Karpas-422 (cell line): ENCODE measurements at places on chromosomes 7 and 10.

DNA sequence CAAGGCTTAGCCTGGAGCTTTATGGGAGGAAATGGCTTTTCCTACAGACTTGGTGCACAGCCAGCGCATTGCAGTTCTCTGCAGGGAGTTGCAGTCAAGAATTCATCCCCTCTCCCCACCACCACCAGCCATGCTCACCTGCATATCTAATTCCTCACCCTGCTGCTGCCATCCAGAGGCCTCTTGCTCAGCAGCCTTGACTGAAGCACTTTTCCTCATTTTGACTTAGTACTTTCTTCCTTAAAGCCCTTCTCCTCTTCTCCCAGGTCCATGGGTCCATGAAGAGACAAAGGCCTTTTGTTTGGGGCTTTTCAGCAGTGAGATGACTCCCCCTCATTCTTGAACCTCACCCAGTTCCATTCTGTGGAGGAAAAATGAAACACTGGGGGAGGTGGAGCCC lies 39.7 kb upstream of the GPR141 start:
- no peak for DNase-seq

DNA sequence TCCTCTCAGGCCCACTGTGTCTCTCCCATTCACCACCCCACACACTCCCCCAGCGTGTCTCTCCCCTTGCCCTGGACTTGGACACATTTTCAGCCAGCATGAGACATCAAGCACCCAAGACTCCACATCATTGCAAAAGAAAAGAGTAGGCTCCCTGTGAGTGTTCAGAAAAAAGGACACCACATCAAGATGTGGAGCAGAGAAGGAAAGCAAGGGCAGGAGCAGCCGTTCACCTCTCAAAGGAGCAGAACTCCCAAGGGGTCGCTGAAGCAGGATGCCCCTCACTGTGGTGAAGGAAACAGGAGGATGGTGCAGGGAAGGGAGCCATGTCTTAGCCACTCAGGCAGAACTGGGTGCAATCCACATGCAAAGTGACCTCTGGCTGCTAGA lies 89.9 kb upstream of the MACROH2A2 start:
- no peak for DNase-seq

GRCh38 chr7:127404286-127405072 lies 12.0 kb upstream of the ZNF800 start:
- DNase-seq: no peak

- DNase-seq: no peak
These were observed 139.5 kb downstream of the BMPER start for GRCh38 chr7:34044734-34045353.

- no peak for DNase-seq
These were observed 27.1 kb downstream of the DUSP5 start for GRCh38 chr10:110524859-110525232.

DNA sequence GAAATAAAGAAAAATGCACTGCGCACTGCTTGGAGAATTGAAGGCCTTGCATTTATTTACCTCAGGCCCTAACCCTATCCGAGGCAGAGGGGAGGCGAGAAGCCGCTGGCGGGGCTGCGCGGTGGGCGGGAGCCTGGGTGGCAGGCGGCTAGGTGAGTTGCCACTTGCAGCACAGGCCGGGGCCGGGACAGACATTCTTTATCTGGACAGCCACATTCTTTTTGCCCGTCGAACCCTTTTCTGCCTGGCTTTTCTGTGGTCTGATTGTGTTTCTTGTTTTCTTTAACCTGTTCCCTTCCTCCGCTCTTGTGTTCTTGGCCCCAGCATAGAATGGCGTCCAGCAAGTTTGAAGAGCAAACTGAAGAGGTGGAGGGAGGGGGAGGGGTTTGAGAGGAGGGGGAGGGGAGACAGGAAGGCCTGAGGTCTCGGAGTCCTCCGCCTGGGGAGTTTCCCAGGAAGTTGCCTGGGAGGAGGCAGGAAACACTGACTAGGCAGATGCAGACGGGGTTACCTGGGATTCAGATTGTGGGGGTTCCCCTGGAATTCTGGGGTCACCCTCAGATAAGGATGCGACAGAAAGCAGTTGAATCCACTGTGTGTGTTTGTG lies 5.1 kb downstream of the SHH start:
- no peak for DNase-seq

DNA sequence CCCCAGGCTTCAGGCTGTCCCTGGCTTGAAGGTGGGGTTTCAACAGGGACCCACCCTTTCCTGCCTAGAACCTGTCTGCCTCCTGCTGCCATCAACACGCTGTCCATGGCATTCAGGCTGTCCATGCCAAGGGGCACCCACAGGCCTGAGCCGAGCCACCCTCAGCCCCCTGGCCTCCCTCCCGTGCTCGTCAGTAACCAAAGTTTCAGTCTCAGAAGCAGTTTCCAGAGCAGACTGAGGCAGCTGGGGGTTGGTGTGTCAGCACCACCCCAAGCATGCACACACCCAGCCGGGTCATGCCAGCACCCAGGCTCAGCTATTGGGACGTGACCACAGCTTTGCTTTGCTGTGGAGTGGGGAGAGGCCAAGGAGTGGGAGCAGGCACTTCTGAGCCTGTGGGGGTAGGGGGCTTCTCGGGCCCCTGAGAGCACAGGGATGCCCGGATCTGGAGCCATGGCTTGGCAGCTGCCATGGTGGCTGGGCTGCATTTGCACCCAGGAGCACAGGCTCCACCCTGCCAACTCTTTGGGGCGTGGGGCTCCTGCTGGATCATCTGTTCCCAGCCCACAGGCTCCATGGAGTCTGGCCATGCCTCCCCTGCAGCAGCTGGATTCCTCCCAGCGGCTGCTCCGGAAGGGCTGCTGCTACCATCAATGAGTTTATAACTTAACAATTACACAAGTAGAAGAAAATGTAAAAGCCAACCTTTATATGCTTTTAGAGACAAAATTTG lies 314.5 kb upstream of the SEMA3C start:
- no peak for DNase-seq

DNA sequence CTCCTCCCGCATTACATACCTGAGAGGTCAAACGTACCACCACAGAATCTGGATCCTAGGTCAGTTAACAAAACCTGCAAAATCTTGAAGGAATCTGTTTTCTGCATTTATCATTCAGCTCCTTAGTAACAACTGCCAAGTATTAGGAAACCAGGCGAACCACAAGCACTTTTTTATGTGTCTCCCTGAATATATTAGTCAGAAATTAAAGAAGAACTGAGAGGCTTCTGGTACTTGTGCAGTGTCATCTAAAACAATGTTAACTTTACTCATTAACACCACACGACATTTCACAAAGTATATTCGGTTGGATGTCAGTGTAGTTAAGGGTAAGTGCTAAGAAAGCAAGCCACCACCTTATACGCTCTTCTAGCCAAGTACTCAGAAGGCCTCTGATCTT lies 2.5 kb downstream of the CCDC6 start:
- no peak for DNase-seq

DNA sequence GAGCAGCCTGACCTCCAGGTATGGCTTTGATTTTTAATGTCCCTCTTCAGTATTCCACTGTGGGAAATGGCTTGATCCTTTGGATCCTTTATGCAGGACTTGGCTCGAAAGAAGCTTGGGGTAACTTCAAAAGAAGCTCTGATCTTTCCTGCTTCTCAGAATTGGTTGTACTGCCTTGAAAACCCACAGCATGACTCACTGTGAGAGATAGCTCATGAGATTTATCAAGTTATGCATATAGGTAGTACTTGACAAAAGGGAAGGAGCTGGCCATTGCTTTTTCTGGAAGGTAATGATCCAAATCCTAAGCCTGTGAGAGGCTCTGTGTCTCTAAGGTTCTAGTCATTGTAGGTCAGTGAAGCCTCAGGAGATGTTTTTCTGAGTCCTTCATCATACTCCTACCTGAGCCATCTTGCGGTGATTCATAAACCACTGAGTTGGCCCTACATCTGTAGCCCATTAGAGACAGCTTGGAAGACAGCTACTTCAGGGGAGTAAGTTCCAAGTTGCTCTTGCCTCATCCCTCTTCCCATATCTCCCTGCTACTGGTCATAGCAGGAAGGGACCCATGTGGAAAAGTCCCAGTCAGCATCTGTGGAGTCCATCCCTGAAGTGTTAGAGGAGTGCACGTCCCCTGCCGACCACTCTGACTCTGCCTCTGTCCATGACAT lies 36.7 kb upstream of the NFKB2 start:
- no peak for DNase-seq

- no peak for DNase-seq
These were observed 59.0 kb downstream of the IKZF1 start for GRCh38 chr7:50363327-50364060.

GRCh38 chr7:131212114-131212513 lies 115.6 kb upstream of the MKLN1 start:
- no peak for DNase-seq

- DNase-seq: no peak
These were observed 3.2 kb upstream of the TMEM273 start for GRCh38 chr10:49191349-49191748.

DNA sequence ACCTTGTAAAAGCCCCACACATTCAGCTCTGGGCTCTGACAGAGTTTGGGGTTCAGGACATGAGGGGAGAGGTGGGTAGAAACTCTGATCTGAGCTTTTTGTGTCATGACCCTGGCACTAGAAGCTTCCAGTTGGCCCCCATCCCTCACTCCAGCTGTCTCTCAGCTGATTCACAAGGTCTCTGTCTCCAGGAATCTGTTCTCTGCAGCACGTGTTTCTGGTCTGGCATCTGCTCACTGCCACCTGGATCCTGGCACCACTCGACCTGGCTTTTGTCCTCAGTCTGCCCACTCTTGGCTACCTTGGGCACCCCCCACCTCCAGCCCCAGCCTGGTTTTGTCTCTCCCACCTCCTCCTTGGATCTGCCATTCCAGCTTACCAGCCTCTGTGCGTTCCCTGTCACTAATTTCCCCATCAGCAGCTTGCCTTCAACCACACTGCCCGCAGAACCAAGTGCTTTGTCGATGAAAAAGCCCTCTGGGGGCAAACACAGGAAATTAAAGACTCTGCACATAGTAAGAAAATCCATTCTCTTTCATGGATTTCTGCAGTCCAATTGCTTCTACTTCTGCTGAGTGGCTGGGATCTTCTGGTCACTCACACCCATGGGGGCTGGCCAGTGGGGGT lies 18.3 kb upstream of the ADCYAP1R1 start:
- DNase-seq: no peak

DNA sequence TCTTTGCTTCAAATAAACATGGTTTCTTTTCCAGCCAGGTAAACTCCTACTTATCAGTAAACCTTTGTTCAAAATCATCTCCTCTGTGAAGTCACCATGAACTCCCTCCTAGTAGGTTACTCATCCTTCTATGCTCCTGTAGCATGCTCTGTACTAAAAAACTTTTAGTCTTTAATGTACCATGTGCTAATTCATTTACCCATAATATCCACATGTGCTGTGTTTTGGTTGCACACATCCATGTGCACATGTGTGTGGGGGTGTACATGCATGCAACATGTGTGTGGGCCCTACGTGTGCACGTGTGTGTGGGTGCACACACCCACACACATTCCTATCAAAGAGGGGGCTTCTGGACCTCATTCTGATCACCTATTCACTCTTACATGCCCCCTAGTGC lies 259.9 kb upstream of the SP4 start:
- DNase-seq: no peak

DNA sequence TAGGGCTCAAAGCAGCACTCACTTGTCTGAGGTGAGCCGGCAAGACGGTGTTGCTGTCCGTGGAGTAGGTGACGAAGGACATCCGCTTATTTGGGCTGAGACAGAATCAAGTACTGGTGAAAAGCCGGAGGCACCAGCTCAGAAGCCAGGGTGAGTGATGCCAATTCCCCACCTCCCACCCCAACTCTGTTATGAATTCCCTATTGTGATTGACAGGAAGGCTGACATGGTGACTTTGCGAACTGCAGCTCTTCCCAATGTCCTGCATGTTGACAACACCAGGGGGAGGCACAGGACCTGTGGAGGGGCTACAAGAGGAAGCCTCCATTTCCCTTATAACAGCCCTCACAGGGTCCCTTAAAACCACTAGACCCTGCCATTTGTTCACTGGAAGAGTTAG lies 52.3 kb upstream of the MSMB start:
- DNase-seq: no peak

GRCh38 chr7:121546632-121547543 lies 150.8 kb upstream of the FAM3C start:
- DNase-seq: no peak

- no peak for DNase-seq
These were observed 2.5 kb downstream of the TNRC18 start for GRCh38 chr7:5420881-5421713.

DNA sequence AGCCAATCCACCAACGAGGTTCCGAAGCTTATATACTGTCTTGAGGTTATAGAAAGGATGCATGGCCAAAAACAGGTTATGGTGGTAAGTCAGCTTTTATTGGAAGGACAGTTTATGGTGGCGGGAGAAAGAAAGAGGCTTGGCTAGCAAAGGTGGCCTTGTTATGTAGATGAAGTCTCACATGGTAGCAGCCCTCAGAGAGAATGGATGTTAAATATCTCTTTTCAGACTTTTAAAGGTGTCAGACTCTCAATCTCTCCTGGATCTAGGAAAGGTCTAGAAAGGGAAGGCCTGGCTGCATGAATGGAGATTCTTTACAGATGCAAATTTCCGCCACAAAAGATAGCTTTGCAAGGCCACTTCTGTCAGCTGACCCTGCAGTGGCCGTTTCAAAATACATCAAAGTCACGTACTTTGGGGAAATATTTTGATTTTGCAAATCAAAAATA lies 333.8 kb downstream of the GALNT17 start:
- DNase-seq: no peak
